NCI-H1048 (cell line): ENCODE measurements at places on chromosomes 1 and 21.
A peak's percentile ranks its signal among the peaks of the same experiment; 100 is the strongest.

GRCh38 chr1:24966724-24967346 lies 36.8 kb upstream of the RUNX3 start:
- no peak for DNase-seq

DNA sequence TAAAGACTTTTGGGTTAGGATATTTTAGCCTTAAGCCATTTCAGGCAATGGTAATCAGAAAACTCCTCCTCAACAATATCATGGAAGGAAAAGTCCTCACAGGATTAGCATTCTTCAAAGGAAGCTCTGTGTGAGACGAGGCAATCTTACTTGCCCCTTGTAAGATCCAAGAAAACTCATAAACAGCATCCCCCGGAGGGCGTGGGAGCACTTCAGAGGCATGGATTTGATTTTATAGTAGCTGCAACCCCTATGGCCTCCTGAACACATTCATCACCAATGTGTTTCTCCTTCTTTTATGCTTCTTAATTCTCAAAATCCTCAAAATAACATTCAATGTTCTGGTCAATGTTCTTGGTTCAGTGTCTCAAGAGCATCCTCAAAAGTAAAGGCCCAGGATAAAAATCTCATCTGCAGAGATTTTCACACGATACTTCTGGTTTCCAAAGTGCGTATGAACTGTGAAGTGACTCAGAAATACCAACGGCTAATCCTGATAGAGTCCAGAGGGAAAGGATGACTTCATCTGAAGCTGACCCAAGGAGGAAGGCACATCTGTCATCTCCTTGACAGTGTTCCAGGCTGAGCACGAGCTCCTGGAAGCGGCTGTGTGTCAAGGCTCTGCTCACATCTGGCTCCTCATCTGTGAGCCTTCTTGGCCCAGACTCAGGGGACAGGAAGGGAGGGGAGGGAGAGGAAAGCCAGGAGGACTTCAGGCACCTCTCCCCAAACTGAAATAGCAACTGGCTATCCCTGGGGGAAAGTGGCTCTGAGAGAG lies 49.3 kb upstream of the PSEN2 start:
- no peak for DNase-seq

- no peak for DNase-seq
Measured at GRCh38 chr21:35352066-35352770, 303.1 kb upstream of the RUNX1 start.

DNA sequence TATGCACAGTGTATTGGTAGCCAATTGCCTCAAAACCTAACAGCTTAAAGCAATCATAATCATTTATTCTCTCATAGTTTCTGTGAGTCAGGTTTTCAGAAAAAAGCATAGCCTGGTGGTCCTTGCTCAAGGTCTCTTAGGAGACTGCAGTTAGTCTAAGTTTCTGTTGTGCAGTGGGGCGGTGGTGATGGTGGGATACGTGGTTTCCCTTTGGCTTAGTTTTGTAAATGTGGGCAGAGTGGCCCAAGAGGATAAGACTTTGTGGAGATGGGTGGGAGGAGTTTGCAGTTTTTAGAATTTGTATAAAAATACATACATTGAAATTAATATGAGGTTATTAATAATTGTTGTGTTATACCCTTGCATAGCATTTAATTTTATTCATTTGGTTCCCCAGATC lies 68.6 kb downstream of the NOS1AP start:
- DNase-seq = no peak

DNA sequence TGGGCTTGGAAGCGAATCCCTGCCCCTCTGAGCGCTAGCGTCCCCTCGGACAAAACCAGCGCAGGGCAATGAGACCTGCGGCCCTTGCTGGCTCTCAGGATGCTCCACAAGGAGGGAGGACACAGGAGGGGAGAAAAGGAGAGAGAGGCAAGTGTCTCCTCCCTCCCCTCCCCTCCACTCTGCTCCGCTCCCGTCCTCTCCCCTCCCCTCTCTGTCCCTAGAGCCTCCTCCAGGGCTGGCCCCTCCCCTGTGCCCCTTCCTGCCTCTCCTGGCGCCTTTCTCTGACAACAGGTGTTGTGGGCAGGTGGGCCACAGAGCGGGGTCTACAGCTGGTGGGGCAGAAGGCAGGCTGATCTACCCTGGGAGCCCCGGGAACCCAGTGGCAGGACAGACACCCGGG lies 35.2 kb downstream of the TP73 start:
- DNase-seq = no peak

DNA sequence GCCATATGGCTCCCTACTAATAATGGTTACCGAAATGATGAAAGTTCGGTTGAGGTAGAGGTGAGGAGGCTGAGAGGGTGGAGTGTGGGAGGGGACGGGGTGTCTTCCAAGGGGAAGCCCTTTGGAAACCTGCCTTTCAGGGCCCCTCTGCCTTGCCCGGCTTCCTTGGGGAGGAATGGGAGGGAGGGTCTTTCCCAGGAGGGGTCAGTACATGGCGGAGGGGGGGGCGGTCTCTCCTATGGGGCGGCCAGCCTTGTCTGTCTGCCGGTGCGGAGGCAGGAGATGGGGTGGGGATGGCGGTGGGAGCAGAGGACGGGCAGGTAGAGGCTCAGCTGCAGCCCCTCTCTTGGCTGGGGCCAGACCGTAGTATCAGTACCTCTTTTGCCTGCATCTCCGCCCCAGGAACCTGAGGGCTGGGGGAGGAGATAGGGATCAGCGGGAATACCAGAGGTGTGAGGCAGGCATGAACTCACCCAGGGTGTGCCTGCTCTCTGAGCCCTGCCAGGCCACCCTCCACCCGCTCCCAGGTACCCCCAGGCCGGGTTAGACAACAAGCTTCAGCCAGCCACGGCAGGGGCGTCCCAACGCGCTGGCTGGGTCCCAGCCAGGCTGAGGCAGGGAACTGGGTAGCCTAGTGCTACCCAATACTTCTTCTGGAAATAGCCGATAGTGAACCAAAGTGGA lies 79.4 kb upstream of the POU3F1 start:
- DNase-seq = no peak

GRCh38 chr1:46506470-46507219 lies 17.0 kb downstream of the DMBX1 start:
- DNase-seq = no peak

DNA sequence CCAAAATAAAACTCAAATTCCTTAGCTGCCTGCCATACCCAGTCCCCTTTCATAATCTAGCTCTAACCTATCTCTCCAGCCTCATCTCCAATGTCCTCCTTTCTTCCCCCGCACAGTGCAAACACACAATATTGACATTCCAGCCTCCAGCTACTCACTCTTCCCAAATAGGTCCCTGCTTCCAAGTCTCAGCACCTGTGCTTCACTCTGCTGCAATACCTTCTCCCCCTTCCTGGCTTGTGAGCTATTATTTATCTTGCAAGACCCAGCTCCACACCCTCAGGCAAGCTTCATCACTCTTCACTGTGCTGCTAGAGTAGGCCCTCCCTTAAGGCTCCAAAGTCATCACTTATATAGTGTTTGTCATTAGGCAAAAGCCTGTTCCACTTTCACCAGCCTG lies 9.7 kb downstream of the PLPP3 start:
- no peak for DNase-seq

- DNase-seq = no peak
Measured at GRCh38 chr1:212219679-212220463, 65.3 kb upstream of the PPP2R5A start.

GRCh38 chr1:200415789-200416593 lies 6.2 kb upstream of the ZNF281 start:
- DNase-seq = no peak

DNA sequence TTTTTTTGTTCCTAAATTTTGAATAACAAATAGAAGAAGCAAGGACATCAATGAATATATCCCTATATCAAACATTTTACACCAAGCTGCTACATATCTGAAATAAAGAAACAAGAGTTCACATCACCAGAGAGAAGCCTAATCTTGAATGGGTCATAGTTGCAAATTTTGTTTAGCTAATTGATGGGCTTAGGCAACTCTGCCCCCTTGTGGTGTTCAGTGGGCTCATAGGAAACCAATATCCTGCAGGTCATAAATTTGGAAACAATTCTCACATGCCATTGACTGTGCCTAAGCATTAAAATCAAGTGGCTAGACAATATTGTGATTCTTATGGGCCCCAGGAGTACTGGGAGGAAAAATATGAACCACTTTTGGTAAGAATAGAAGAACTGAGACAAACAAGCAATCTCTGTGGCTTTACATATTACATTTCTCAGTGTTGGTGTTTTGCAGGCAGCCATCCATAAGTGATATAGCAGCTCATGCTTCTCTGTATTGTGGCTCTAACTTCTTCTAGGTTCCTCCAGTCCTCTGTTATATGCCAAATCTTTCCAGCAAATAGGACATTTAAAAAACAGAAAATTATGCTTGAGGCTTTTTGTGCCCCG lies 1262.8 kb upstream of the PRMT6 start:
- DNase-seq = peak; percentile 19

DNA sequence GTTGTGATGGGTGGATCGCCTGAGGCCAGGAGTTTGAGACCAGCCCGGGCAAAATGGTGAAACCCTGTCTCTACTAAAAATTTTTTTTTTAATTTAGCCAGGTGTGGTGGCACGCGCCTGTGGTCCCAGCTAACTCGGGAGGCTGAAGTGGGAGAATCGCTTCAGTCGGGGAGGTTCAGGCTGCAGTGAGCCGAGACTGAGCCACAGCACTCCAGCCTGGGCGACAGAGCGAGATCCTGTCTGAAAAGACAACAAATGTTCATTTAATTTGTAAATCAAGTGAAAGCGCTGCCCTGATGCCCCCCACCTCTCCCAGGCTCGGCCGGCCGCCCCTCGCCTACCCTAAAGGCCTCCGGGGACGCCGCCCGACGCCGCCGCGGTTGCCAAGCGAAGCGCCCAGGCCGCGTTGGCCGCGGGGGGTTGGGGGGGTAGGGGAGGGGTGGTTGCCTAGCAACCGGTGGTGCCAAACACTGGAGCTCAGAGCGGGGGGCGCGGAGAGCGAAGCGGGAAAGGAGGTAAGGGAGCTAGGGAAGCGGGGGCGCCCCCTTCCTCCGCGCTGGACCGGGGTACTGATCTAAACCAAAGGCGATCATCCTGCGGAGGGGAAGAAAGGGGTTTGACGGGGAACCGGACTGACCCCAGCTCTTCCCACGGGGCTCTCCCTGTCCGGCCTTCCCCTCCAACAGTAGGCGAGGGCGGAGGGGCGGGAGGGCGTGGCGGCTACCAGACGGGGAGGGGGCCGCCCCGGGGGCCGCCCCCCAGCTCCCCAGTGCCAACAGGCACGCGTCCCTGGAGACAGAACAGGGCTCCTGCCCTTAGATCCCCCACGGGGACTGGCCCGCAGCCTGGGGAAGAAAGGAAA lies at the start of gene TEKT2:
TSS of gene TEKT2 (plus strand) at position 460 of the 862 bp plus-strand sequence. CDS start 828 bp downstream, outside the sequence.
- no peak for DNase-seq

DNA sequence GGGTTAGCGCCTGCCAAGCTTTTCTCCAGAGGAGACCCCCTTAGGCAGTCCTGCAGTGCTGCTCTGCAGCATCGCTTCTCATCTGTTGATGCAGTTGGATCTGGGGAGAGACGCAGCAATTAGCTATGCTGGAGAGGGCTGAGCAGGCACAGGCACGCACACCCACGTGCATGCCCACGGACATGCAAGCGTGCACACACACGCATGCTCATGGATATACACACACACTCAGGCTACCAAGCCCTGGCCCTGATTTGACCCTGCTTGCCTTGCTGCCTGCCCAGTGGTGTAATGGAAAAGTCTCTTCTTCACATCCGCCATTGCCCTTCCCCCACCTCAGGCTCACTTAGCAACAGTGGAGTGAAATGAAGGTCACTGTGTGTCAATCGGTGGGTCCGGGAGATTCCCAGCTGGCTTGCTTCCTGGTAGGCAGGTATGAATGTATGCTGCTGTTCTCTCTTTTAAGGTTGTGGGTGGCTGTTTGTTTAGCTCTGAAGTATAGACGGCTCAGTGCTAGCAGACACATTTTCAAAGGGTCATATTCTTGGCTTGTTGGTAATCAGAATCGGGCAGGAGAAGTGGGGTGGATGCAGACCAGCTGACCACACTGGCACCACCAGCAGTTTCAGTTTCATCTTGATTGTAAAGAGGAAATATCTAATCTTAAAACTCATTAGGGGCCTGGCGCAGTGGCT lies 9.5 kb downstream of the ATP1B1 start:
- no peak for DNase-seq

GRCh38 chr1:9251501-9251900 lies 16.9 kb downstream of the H6PD start:
- no peak for DNase-seq

DNA sequence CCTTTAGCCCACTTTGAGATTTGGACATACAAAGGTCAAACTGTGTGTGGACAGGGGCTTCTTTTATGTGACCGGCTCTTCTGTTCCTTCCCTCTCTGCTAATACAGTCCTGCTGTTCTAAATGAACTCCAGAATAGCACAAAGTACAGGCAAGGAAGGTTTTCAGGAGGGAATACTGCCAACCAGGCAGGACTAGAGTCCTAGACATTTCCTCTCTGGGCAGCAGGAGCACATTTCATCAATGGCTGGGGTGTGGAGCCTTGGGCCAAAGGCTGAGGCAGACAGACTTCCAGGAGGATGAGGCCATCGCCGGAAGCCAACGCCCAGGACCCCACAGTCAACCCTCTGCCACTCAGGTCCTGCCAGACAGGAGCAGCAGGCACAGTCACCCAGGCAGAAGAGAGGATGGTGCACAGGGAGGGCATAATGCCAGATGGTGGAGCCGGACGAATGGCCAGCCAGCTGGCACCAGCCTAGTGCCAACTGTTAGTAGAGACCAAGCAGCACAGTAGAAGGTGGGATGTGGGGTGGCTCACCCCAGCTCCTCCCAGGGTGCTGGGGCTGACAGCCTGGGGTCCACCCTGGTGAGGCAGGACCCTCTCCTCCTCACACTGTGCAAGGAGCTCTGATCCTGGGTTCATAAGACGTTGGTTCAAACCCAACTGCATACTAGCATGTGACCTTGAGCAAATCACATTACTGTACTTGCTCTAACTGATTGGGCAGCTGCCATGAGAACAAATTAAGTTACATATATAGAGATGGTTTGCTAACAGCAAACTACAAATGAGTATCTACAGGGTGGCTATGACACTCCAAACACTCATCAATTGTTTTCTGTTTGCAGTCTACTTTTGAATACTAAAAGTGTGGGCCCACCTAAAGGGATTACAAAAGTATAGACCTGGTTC lies 410.7 kb downstream of the SIPA1L2 start:
- no peak for DNase-seq

- no peak for DNase-seq
Measured at GRCh38 chr1:10980094-10980577, 32.3 kb upstream of the TARDBP start.

DNA sequence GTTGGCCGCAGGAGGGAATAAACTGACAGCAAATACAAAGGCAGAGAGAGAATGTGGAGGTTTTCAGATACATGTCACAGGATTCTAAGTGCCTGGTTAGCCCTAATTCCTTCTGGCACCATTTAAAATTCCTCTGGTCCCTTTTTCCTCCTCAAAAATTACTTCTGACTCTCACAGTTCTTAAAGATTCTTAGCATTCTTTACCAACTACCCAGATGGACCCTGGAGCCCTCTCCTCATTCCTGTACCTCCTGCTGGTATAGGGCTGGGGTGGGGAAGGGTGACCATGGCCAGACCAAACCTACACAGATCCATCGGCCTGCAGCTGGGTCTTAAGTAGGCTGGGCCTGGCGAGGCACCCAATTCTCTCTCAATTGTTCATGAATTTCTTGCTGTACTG lies 7.2 kb downstream of the MKNK1 start:
- no peak for DNase-seq

GRCh38 chr1:96498744-96499340 lies 222.7 kb upstream of the PTBP2 start:
- DNase-seq = no peak

- no peak for DNase-seq
Measured at GRCh38 chr1:225767634-225768540, 9.7 kb upstream of the SRP9 start.
